ENCODE measurements at places on chromosomes 7 and 10. TPM values are rescaled to one million over a fixed set of nuclear protein-coding genes. Genes with fewer than 3 reads are reported as not detected.

- no peak for DNase-seq
These were observed 40.0 kb downstream of the CUX1 start for GRCh38 chr7:101857358-101857811.

GRCh38 chr10:530717-531116 lies 158.8 kb downstream of the DIP2C start:
- DNase-seq: no peak

- no peak for DNase-seq
These were observed 221.5 kb upstream of the AOAH start for GRCh38 chr7:36945612-36946400.

GRCh38 chr10:24551161-24551560 lies 172.5 kb downstream of the ARHGAP21 start:
- DNase-seq: no peak

- DNase-seq: peak; percentile 64
These were observed 74.6 kb upstream of the GDF10 start for GRCh38 chr10:47225219-47225927.

DNA sequence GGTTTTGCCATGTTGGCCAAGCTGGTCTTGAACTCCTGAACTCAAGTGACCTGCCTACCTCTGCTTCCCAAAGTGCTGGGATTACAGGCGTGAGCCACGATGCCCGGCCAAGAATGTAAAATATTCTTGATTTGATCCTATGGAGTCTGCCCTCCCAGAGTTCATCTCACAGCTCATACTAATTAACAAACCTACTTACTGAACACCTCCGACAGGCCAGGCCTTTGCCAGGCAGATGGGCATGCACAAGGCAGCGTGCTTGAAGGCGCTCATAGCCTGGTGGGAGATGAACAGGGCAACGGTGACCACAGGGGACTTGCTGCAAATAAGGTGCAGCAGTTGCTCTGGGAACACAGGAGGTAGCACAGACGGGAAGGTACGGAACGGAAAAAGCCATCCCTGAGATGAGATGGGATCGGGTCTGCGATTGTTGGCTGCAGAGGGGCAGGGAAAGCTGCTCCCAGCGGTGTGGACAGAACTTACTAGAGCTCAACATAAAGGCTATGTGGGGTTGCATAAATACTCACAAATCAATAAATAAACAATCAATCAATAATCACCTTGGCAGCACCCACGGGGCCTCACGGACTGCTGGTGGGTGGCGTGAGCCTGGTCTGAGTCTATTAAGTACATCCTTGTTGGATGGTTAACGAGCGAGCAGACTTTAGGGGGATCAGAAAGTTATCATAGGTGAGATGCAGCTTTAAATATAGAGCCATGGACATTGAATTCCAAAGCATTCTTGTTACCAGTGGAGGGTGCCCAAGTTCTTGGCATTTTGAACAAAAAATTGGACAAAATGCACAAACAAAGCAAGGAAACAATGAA lies 4.7 kb downstream of the ACBD7 start:
- no peak for DNase-seq

DNA sequence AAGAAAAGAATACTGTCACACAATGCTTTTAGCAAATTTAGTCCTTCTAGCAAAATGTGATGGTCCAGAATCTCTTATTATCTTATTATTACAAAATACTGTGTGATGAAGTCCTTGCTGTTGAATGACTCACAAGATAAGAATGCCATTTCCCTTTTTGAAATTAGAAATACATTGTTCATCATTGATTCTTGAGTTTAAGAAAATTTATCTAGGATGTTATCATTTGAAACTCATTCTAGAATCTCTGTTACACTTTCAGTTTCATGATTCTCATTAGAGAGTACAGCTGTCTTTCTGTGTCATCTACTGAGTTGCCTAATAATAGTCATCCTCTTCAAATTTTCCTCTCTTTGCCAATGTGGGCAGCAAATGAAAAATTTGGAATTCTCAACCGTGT lies 9.6 kb downstream of the ZKSCAN5 start:
- DNase-seq: no peak

DNA sequence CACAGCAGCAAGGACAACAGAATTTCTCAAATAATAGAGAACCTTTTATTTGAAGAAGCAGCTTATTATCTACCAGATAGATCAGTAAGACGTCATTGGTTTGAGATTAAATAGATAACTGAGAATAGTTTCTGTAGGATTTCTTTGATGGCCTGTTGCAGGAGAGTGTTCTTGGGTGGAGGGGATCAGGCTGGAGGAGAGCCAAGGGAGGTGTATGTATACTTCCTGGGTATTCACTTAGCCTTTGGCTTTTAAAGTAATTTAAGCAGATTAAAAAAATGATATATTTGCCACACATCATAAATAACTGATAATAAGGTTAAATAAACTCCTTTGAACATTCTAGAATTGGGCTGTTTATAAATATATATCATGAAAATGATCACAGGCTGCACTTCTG lies 486.1 kb upstream of the IGFBP3 start:
- DNase-seq: no peak

DNA sequence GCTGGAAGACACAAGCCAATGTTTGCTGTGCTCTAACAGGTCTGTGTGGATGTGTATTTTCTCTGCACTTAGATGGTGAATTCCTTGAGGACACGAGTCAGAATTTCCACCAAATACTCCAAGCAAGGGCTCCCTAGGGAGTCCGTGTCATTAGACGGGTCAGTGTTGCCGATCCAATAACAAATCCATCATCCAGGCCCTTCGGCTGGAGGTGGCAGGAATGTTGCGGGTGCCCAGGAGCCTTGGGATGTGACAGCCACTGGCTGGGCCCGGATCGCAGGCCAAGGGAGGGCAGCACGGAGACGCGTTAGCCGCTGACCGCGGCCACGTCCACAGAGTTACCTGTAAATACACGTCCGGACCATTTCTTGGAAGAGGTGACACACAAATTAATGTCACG lies 186.8 kb downstream of the WDR37 start:
- no peak for DNase-seq

DNA sequence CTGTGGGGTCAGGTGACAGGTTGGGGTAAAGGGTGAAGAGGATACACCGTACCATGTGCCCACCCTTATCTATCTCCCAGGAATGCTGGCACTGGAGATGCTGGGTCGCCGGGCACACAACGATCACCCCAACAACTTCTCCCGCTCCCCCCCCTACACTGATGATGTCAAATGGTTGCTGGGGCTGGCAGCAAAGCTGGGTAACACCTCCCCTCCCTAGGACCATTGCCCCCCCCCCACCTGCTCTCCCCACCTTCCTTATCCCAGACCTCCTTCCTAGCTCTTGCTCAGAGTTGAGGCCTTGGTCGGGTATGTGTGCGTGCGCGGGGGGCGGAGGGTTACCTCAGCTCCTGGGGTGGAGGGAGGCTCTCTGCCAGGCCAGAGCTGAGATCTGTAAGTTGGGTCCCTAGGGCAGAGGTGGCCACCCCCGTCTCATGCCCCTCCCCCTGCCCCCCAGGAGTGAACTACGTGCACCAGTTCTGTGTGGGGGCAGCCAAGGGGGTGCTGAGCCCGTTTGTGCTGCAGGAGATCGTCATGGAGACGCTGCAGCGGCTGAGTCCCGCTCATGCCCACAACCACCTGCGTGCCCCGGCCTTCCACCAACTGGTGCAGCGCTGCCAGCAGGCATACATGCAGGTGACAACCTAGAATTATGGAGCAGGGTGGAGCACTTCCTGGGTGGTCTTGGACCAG lies 10.7 kb downstream of the NDST2 start:
- DNase-seq: no peak

GRCh38 chr10:865257-865656 lies 66.2 kb downstream of the LARP4B start:
- DNase-seq: peak; percentile 75

DNA sequence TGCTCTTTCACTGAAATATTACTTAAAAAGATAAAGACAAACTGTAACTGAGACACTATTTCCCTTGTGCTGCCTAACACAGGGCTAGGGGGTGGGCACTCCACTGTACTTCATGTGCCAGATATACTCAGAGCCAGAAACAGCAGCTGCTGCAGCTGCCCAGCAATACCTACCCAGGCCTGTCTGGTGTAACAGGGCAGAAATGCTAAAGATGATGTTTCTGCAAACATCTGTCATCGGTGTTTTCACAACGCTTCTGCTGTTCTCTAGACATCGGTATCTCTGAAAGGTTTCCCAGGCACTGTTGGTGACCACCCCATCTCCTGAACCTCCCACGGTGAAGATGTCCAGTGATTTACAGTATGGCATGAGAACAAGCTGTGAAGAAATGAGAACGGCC lies 42.7 kb downstream of the LAMB1 start:
- DNase-seq: no peak

GRCh38 chr10:13376297-13376696 lies 28.2 kb upstream of the SEPHS1 start:
- no peak for DNase-seq

DNA sequence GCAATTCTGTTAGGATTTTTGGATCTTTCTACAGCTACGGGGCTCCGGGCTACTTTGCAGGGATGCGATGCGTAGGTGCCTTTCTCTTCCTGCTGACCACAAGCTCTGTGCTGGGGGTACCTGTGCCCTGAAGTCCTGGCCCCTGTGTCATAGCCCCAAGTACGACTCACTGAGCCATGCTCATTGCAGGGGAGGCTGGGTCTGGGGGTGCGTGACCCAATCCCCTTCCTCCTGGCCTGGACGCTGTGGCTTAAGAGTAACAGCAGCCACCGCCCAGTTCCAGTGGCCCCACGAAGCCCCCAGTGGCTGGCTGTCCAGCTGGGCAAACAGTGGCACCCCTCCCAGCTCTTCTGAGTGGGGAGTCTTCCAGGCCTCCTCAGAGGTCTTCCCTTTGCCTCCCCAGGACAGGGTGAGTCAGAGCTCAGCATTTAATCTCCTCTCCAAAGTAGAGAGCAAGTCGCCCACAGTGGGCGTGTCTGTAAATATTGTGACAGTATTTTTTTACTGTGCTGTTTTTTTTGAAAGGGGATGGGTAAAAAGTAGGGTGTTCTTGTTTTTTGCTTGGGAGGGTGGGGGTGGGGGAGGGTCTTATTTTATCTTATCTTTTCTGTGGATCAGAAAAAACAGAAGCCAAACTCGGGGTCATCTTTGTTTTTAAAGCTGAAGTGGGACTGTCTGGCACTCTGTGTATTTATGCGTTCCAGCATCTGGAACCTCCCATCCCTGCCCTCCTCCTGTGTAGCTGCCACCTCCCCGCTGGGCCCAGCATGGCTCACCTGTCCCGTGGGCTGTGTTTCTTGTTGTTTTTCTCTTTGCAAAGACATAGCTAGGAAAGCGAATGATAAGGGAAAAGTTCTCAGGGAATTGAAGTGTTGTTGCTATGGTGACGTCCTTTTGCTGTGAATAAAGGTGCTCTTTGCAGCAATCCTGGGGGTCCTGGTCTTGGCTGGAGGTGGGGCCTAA lies 8.2 kb downstream of the LFNG start:
- DNase-seq: no peak

DNA sequence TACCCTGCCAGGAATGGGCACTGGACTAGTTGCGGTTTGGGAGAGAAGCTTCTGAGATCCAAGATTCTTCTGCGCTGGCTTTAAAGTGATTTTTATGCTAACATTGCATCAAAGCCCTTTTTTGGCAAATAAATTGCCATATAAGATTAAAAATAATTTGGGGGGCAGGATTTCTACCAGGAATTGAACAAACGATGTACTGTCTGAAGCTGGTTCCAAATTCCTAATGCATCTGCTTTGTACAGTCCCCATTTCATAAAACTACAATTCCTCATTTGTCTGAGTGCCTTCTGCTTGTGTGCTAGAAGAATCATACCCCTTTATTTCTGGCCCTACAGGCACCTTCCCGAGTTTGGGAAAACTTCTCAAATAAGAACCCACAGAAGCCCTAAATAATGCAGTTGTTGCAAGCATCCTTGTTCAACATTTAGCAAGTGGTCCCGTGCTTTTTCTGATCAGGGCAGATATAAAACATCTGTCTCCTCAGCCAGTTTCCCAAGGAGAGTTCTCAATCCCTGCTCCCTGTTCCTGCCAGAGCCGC lies 349.7 kb downstream of the PTEN start:
- DNase-seq: no peak

DNA sequence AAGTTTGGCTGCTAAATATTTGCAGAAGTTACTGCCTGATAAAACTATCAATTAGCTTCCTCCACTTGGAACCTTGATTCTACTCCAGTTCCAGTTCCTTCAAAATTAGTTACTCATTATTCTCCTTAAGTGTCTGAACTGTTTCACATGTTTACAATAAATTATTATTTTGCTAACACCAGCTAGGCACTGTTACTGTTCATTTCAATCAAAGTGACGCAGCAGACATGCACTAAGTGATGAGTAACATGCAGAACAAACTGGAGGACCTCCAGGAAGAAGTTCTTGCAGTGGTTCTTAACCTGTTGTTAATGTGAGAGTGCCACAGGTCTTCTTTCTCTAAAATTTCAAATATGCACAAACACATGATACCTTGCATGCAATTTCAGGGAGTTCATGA lies 491.8 kb upstream of the SEMA3A start:
- DNase-seq: no peak

GRCh38 chr10:78605800-78606350 lies 462.9 kb upstream of the ZMIZ1 start:
- DNase-seq: peak; percentile 7

- no peak for DNase-seq
These were observed 151.5 kb upstream of the AGR3 start for GRCh38 chr7:17033245-17033644.

DNA sequence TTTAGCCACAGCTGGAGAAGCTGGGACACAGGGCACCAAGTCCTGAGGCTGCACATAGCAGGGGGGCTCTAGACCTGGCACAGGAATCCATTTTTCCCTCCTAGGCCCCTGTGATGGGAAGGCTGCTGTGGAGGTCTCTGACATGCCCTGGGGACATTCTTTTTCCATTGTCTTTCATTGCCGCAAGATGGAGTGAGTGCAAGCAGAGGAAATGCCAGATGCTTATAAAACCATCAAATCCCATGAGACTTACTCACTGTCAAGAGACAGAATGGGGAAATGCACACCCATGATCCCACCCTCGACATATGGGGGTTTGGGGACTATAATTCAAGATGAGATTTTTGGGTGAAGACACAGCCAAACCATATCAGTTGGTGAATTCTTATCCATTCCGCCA lies 94.7 kb upstream of the FERD3L start:
- DNase-seq: no peak

- DNase-seq: no peak
These were observed 316.9 kb upstream of the PLXDC2 start for GRCh38 chr10:19499291-19499770.

The TYW1B gene
- total RNA-seq: 3.0 TPM

The TRIM56 gene
- total RNA-seq: 23.0 TPM

The STRIP2 gene
- total RNA-seq: 11.8 TPM

The HABP2 gene
- total RNA-seq: 0.97 TPM

The PPP1R17 gene
- 0.36 TPM for total RNA-seq

The SUFU gene
- 19.1 TPM for total RNA-seq

The TRUB1 gene
- 13.7 TPM for total RNA-seq

The GLCCI1 gene
- 44.3 TPM for total RNA-seq
